ENCODE measurements at places on chromosomes 6 and 20. TPM values are rescaled to one million over a fixed set of nuclear protein-coding genes. Genes with fewer than 3 reads are reported as not detected.

GRCh38 chr20:36113566-36114250 is 40.8 kb upstream of the EPB41L1 start:
- DNase-seq: no peak

- DNase-seq: no peak
Measured at GRCh38 chr6:144083172-144083571, 12.2 kb downstream of the SF3B5 start.

GRCh38 chr6:106677282-106677681 is 47.9 kb downstream of the QRSL1 start:
- DNase-seq: no peak

DNA sequence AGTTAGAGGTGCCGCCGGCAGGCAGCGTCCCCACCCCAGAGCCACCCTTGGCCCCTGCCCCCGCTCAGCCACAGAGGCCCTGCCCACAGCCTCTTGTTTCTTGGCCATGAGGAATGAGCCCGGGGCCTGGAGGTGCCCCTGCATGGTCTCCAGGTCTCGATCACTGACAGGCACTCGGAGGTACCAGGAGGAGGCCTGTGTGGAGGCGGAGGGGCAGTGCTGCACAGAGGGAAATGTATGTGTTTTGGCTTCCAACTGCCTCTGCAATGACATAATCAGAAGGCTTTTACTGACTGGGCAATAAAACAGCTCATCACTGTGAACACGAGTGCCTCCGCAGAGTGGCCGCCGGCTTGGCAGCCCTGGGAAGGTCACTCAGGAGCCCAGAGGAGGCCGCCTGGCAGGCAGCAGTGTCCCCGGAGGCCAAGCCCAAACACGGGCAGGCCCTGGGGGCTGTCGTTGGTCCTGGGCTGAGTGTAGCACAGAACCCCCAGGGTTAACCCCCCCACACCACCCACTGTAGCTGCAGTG is 61.1 kb upstream of the GATA5 start:
- DNase-seq: peak; percentile 63

DNA sequence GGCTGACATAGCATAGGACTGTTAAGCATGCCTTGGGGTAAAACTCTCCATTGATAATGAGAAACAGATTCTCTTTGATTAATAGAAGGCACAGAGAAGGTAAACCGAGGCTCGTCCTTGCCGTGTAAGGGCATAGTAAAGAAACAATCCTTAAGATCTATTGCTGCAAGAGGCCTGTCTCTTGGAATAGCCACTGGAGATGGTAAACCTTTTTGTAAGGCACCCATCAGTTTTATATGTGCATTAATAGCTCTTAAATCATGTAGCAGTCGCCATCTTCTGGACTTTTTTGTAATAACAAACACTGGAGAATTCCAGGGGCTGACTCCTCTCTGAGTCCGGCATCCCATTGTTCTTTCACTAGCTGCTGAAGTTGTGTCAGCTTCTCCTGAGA is 8.4 kb upstream of the ABHD12 start:
- DNase-seq: peak; percentile 74

DNA sequence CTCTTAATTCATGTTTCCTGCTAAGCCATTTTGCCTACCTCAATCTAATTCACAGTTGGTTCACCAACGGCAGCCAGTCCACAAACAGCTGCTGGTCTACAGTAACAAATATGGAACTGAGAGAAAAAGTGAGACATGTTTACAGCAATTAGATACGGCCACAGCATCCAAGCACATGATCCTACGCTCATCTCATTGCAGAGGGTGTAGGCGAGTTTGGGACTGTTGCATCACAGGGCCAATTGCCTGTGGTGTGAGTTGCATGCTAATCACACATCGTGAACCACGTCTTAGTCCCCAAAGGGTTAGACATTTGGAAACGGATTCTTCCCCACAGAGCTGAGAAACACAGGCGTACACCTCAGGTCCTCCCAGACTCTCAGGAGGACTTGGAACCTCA is 166.9 kb downstream of the EYA2 start:
- no peak for DNase-seq

- DNase-seq: no peak
Measured at GRCh38 chr20:16311756-16312155, 261.5 kb downstream of the KIF16B start.

- peak; percentile 76 for DNase-seq
Measured at GRCh38 chr20:444862-445426, 17.4 kb downstream of the TBC1D20 start.

GRCh38 chr6:14189074-14189473 is 71.5 kb downstream of the CD83 start:
- no peak for DNase-seq

- peak; percentile 33 for DNase-seq
Measured at GRCh38 chr6:112253841-112254816, at the start of gene LAMA4. LAMA4 (minus strand) TSS chr6:112254567; CDS start chr6:112254150, 417 bp downstream.

DNA sequence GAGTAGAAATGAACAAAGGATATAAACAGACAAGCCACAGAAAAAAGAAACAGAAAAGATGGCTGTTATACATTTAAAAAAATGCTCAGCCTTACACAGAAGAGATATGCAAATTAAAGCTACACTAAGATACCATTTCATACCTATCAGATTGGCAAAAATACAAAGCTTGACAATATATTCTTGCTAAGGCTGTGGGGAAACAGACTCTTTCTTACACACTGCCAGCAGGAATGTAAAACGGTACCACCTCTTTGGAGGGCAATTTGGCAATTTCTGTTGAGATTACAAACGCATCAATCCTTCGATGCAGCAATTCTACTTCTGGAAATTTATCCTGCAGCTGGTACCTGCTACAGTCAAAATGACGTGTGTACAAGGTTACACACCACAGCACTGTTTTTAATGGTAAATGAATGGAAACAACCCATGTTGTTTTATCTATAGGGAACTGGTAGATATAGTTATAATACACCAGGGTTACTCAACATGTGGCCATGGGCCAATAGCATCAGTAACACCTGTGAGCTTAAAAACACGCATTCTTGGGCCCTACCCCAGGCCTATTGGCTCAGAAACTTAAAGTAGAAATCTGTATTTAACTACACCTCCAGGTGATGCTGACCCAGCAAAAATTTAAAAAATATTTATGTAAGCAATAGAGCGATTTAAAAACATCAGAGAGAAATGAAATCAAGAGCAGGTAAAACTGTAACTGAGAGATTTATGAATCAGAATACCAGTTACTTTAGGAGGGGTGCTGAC is 53.3 kb downstream of the TRAM2 start:
- no peak for DNase-seq

DNA sequence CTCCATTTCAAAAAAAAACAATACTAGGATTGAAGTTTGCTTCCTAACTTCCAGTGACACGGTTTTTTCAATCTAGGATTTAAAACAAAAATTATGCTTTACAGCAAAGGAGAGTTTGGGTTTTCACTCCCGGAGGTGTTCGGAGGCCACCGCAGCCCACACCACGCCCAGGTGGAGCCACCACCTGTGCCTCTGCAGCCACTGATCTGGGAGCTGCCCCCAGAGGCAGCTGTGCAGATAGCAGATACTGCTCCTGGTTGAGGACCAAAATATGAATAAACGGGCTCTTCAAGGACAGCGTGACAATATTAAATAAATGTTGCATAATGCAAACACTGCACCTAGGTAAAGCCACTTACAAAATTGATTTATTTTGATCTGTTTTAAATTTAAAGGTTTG is 30.2 kb downstream of the DLL1 start:
- no peak for DNase-seq

- DNase-seq: peak; percentile 79
Measured at GRCh38 chr6:79269877-79270276, 35.4 kb upstream of the HMGN3 start.

- no peak for DNase-seq
Measured at GRCh38 chr6:134238960-134239795, 78.7 kb downstream of the SGK1 start.

- DNase-seq: no peak
Measured at GRCh38 chr6:81063891-81064290, 688.6 kb downstream of the TENT5A start.

DNA sequence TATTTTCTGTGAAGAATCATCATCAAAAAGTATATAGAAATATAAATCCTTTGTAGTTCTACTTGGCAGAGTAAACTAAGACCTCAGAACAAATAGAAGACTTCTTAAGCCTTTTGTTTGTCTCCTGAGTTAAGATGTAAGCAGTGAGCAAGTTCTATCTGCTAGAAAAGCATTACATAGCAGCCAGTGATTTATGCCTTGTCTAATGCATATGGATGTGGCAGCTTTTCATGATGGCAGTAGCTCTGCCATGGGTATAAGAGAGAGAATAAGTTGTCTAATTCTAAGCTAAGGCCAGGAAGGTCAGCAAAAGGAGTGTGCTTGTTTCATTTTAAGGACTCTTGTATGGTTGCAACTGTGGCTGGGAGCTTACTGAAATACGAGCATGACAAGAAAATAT is 920.2 kb downstream of the GRIK2 start:
- DNase-seq: no peak

GRCh38 chr20:48170625-48171024 is 385.3 kb upstream of the SULF2 start:
- DNase-seq: no peak

DNA sequence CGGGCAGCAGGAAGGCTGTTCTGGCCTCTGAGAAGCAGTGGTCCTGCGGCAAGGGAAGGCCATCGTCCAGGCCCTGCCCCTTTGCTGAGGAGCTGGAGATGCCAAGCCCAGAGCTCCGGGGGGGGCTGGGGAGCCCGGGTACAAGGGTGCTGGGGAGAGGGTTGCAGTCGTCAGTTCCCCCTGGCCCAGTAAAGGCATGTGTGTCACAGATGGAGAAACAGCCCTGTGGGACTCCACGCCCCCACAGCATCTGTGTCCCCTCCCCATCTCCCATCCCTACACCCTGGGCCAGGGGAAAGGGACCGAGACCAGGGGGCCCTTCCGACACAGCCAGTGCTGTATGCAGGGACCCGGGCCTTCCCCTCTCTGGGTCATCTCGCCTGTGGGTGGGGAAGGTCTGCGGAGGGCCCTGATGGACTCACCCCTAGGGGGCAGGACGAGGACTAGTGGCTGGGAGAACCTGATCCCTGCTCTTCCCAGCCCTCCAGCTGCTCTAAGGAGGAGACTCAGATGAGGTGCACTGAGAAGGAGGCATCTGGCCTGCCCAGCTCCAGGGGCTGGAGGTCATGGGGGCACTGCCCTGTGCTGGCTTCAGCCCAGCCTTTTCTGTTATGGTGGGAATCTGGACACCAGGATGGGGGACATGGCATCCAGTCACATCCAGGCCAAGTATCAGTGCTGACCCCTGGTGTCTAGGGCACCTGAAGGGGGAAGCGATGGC is 609 bp downstream of the MYL9 start:
- peak; percentile 39 for DNase-seq

DNA sequence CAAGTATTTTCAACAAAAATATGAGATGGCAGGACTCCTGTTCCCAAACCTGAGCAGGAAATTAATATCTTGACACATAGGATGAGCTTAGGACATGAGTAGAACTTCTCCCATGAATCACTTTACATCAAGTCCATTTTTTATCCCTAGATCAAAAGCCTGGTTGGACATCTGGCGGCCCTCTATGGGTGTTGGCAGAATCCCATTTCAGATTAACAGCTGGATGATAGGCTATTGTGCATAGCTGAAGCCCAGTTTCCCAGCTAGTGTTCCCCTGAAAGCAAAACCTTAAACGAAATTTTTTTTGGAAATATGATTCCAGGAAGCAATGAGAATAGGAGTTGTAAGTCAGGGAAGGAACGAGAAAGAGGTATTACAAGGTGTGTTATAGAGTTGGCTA is 449.4 kb upstream of the CHD6 start:
- DNase-seq: no peak

DNA sequence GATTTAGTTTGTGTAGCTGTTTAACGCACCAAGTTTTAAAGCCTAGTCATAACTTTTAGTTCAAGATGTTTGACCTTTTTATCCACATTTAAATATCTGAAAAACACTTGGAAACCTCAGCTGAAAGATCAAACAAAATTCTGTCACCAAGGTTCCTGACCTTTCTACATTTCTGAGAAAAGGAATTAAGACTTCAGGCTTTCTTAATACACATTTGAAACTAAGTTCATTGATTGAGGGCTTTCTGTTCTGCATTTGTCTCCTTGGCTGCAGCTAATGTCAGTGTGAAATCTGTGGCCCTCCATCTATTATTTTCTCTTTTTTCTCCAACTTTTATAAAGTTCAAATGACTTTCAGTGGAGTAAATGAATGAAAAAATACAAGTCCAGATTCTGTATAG is 22.7 kb upstream of the FBXL4 start:
- DNase-seq: no peak

DNA sequence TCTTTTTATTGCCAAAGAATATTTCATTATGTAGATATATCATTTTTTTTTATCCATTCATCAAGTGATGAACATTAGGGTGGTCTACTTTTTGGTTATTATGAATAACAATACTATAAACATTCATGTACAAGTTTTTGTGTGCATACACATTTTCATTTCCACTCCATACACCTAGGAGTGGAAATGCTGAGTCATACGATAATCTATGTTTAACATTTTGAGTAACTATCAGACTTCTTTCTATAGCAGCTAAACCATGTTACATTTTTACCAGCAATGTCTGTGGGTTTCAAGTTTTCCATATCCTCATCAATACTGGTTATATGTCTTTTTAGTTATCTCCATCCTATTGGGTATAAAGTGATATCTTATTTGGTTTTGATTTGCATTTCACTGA is 65.7 kb downstream of the PRSS35 start:
- no peak for DNase-seq

DNA sequence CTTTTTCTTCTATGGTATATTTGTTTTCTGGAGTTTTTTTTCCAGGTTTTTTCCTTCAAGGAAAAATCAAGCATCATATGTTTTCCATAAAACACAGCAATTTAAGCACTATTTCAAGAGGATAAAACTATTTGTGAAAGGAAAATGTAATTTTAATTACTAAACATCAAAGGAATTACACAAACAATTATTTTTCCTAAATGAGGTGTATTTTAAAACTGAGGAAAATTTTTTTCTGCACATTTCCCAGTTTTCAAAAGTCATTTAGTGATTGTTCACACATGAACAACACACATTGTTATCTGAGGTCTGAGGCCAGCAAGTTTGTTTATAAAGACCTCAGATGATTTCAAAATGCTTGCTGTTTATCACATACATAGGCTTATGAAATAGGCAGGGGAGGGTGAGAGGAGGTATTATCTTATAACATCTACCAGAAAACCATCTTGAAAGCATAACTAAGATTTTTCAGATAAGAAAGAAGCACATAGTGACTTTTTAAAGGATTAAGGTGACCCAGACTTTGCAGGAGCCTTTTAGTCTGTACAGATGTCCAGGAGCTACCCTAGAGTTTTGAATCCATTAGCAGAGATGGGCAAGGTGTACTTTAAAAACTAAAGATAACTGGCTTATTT is 381.6 kb downstream of the GJA1 start:
- DNase-seq: no peak

DNA sequence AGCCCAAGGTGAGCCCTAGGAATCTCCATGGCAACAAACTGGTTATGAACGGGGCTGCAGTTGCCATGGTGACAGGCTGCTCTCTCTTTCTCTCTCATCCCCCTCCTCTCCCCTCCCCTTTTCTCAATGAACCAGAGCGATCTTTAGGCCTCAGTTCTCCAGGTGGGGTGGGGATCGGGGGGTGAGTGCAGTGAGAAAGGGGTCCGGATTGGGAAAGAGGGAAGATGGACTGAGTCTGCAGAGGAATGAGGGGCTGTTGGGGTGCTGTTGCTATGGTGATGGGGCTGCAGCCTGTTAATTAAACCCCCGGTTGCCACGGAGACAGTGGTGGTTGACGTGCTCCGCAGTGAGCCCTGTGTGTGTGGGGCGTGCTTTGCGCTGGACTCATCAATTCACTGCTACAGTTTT is 3.6 kb upstream of the SLC12A5 start:
- DNase-seq: no peak

The ADGRB3 gene
- not detected for total RNA-seq

The MCCD1 gene
- not detected for total RNA-seq

The JAG1 gene
- total RNA-seq: 7.1 TPM

The ASIP gene
- total RNA-seq: not detected

The HEY2 gene
- not detected for total RNA-seq

The GPLD1 gene
- total RNA-seq: 0.18 TPM

The TBXT gene
- total RNA-seq: not detected

The TP53TG5 gene
- total RNA-seq: not detected
